EH (cell line): ENCODE measurements at places on chromosomes 16 and 17.

DNA sequence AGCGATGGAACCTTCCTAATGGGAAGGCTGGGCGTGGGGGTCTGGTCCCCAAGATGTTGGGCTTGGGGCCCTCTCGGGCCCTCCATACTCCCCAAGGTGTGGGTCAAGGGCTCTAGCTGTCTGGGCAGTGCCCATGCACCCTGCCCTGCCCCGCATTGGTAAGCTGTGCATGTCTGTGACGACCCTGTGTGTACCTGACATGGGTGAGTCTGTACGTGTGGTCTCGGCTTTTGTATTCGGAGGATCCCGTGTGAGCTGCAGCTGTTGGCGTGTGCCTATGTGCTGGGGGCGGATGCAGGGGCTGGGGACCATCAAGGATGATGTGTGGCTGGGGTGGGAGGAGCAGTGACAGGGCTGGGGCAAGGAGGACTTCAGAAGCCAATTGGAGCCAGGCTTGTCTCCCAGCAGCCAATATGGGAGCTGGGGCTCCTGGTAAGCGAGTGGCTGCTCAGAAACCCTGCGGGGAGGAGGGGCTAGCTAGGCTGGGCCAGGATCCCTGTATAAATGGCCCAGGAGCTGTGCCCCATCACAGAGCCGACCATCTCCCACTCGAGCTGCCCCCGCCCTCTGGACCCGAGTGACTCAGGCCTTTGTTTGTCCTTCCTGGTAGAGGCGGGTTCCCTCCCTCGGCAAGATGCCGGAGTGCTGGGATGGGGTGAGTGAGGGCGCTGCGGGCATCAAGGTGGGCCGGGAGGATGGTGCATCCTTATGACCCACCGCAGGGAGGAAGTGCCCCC is at the start of gene NDRG4:
TSS of gene NDRG4 (plus strand) at position 529 of the 737 bp plus-strand sequence. CDS start at position 635, 106 bp downstream.
- DNase-seq: peak; percentile 97

DNA sequence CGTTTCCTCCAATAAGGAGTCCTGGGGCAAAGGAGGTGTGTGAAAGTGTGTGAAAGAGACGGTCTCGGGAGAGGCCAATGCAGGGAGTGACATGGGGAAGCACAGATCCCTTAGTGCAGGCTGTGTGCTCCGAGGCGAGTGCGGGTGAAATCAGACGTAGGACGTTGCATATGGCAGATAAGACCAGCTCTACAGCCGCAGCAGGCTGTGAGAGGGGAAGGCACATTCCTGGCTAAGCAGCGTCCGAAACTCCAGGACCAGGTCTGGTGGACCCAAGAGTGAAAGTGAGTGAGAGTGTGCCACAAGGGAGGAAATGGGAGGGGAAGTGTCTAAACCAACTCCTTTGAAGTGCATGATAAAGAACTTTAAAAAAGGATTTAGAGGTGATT is 11.3 kb downstream of the POLR3K start:
- no peak for DNase-seq

DNA sequence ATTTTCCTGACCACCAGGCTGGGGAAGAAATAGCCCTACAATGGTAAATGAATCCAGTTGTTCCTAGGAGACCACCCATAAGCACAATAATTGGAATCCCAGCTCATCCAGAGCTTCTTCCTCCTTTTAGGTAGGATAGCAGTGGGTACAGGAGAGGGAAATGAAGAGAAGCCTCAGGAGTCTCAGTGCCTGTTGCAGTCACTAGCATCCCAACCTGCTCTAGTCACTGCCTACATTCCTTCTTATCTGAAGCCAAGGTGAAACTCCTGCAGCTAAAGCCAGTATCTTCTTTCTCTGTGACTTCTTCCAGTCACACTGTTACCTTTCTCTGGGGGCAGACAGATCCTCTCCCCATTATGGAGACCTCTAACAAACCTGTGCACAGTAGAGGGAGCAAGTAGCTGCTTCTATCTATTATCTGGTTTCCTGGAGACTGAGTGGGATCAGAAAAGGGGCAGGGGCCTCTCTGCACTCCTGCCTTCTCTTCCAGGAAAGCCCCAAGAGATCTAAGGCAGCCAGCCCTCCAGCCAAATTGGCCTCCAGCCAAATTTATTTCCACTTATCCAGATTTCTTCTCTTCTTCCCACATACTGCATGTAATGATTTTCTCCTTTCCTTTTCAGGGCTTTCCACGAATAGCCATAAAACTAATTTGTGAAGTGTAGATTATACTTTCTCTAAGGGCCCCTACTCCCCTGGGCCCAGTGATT is 85.5 kb downstream of the SSH2 start:
- no peak for DNase-seq

GRCh38 chr17:82866590-82867191 is 26.9 kb upstream of the ZNF750 start:
- peak; percentile 84 for DNase-seq

GRCh38 chr17:29734640-29735039 is 111.9 kb upstream of the CORO6 start:
- DNase-seq: peak; percentile 29

GRCh38 chr16:2237102-2237482 is 848 bp downstream of the DNASE1L2 start:
- DNase-seq: no peak

DNA sequence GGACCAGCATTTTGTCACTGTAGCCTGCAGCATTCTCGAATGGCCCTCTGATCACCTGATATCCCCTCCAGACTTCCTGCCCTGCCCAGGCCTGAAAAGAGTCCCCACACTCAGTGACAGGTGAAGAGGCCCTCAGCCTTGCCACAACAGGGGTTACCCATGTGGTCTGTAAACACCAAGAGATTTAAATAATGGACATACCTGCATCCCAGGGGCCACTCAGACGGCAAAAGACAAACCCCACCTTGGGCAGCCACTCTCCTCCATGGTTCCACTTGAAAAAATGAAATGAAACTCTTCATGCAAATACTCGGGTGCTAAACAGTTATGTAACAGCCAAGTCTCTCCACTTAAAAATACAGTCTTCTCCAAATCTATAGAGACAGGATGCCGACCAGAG is 22.9 kb upstream of the PECAM1 start:
- no peak for DNase-seq

DNA sequence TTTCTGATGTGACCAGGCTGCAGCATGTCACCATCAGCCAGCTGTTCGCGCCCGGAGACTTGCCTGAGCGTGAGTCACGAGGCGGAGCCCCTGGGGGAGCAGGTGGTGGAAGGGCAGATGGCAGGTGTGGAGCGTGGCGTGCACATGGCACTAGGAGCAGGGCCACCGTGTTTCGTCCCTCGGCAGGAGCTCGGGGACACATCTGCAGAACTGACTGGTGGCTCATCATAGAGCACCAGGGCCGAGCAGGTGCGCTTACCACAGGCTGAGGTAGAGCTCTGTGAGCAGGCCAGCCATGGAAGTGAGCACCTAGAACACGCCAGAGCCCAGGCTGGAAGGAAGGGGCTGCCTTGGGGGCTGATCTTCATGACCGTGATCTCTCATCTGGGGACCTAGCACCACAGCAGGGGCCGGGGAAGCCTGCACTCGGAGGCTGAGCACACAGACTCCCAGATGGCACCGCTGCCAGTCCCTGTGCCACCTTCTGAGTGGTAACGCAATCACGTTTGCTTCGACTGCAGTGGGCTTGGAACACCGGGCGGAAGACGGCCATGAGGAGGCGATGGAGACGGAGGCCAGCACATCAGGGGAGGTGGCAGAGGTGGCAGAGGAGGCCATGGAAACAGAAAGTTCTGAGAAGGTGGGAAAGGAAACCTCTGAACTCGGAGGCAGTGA is 61.8 kb upstream of the ENDOV start:
- no peak for DNase-seq

GRCh38 chr17:43021741-43022512 is at the start of gene VAT1:
TSS of gene VAT1 (minus strand) at chr17:43022385. CDS start at chr17:43022322, 63 bp downstream.
- DNase-seq: peak; percentile 76

DNA sequence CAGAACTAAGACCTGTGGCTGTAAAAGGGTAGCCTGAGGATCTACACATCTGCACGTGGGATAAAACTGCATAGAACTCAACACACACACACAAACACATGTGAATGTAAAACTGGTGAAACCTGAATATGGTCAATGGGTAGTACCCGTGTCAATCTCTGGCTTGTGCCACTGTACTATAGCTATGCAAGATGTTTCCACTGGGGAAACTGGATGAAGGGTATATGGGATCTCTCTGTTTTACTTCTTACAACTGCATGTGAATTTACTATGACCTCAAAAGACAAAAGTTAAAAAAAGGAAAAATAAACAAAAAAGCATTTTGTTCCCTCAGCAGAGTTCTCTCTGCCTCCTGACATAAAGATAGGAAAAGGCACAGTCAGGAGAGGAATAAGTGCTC is 143.3 kb upstream of the LHX1 start:
- no peak for DNase-seq

GRCh38 chr16:11562941-11563340 is 23.8 kb downstream of the LITAF start:
- no peak for DNase-seq

DNA sequence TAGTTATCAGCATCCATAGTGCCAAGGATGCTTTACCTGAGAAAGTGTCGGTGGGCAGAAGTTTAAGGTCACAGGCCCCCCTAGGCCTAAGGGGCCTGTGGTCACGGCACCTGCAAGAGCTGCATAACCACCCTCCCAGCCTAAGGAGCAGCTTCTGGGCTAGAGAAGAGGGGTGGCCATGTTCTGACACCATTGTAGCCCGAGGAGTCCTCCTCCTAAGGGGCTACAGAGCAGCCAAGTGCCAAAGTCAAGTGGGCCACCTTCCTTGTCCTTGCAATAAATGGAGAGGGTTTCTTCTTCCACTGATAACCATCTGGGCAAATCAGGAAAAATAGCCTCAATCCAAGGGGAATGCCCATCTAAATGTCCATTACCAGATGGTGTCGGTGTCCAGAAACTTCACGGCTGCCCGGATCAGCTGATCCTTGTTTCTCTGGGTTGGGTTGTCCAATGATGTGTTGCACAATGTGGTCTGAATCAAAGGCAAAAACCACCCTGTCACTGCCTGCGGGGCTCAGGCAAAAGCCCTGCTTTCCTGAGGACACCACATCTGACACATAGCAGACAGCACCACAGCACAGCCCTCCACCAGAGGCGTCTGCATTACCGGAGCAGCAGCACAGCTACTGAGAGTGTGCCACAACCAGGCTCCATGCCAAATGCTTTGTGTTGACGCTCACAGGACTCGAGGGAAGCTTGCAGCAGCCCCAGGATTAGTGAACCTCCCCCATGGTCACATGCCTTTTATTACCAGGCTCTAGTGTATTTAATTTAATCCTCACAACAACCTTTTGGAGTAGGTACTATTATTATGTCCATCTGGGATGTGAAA is 12.8 kb downstream of the ATPAF2 start:
- DNase-seq: peak; percentile 91
